ENCODE measurements at places on chromosomes 1 and 21.

DNA sequence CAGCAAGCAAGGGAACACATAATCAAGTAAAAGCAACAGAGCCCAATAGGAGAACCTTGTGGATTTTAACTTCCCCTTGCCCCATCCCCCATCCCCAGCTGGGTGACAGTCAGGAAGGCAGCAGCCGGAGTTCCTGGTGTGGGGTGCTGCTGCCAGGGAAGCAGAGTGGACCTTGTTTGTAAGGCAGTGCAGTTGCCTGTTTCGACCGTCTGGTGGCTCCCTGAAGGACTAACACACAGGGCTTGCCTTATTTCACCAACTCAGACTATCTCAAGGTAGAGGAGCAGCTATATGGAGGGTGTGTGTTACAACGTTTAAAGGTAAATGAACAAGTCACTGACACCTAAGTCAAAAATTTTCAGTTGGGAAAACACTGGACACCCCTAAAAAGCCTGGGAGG lies 6.6 kb downstream of the KRTAP10-8 start:
- DNase-seq, result peak; percentile 37

DNA sequence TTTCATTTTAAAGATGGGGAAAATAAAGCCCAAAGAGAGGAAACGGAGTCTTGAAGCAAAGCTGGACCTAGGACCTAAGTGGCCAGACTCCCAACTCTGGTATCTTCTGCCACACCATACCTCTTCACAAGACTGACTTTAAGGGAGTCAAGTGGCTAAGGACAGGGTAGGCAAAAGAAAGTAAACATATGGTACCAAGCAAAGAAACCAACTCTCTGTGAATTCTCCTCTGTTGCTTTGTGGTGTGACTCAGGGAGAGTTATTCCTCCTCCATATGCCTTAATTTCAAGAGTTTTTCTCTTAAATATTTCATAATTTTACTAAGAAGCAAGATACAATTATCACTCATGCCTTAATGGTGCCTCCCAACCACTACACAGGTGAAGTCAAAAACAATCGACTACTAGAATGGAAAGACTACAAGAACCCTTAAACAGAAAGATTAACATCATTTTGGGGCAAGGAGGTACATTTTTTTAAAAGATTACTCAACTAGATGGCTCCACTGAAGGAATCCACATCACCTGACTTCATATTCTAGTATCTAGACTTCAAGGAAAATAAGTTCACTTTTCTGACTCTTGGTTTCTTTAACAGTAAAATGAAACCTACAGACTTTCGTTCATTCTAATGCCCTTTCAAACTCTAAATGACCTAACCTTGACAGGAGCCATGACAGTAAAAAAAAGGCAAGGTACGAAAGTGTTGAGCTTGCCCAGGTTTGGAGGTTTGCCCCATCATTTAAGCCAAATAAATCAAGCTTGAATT lies 44.2 kb downstream of the LUZP1 start:
- no peak for DNase-seq

GRCh38 chr1:147794570-147794969 lies 34.2 kb upstream of the GJA5 start:
- DNase-seq, result no peak

DNA sequence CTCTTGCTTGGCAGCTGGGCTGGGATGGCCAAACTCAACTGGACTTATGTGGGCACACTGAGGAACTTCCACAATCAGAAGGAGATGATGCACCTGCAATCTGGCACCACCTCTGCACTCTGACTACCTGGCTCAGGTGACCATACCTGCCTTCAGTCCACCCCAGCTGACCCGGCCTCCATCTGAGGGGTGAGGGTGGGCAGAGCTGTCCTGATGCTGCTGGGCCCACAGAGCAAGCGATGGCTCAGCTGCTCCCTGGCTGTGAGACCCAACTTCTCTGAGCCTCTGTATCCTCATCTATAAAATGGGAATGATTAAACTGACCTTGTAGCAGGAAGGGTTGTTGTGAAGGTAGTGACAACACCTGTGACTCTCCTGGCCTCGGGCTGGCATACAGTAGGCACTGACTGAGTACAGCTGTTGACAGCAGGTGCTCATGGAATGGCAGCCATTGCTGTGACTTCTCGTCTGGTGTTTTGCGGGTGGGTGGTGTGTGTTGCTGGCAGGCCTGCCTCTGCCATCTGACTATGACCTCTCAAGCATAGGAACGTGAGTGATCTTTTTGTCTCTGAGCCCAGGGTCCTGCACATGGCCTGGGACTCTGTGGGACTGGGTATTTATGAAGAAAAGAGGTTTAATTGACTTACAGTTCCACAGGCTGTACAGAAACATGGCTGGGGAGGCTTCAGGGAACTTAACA lies 438.5 kb downstream of the PTPRU start:
- DNase-seq, result no peak

GRCh38 chr1:209208648-209209047 lies 374.9 kb upstream of the CAMK1G start:
- DNase-seq, result no peak

DNA sequence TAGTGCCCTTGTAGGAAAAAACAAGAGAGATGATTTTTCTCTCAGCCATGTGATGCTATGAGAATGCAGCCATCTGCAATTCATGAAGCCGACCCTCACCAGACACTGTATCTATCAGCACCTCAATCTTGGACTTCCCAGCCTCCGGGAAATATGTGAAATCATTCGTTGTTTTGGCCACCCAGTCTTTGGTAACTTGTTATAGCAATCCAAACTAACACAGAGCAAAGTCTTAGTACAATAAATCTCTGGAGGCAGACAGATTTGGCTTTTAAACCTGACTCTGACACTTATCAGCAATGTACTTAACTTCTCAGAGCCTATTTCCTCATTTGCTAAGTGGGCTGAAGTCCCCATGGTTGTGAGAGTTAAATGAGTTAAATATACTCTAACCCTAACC lies 5.1 kb upstream of the MED18 start:
- DNase-seq, result no peak

GRCh38 chr1:238186887-238187574 lies 296.3 kb upstream of the ZP4 start:
- DNase-seq, result no peak

DNA sequence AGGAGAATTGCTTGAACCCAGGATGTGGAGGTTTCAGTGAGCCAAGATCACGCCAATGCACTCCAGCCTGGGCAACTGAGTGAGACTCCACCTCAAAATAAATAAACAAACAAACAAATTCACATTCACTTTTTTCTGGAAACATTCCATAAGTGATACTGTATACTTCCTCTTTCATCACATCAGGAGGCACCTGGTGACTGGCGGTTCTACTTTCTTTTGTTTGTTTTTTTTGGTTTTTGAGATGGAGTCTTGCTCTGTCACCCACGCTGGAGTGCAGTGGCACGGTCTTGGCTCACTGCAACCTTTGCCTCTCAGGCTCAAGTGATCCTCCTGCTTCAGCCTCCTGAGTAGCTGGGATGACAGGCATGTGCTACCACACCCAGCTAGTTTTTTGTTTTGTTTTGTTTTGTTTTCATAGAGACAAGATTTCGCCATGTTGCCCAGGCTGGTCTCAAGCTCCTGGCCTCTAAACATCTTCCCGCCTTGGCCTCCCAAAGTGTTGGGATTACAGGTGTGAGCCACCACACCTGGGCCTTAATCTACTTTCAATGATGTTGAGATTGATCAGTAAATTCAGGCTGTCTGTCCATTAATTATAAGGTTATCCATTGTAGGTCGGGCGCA lies 10.7 kb downstream of the HAPLN2 start:
- no peak for DNase-seq

DNA sequence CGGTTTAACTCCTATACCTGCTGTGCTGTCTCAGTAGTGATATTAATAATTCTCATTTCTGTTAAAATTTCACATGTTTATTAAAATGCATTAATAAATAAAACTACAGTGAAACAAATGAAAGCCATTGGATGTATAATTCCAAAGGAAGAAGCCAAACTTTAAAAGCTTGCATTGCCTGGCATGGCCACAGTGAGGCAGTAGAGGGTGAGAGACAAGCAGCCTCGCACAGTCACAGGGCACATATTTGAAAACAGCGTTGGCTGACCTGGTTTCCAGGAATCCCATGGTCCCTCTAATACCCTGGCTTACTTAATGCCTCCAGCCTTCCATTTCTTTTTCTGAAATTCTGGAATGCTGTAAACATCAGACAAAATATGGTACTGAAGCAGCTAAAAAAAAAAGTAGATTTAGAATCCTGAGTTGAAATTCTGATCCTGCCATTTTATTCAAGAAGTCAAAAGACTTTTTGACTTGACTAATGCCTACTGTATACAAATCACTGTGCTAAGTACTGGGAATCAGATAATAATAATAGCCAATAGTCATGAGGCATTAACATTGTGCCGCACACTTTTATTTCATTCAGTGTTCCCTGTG lies 6.7 kb upstream of the RNASEL start:
- peak; percentile 70 for DNase-seq

DNA sequence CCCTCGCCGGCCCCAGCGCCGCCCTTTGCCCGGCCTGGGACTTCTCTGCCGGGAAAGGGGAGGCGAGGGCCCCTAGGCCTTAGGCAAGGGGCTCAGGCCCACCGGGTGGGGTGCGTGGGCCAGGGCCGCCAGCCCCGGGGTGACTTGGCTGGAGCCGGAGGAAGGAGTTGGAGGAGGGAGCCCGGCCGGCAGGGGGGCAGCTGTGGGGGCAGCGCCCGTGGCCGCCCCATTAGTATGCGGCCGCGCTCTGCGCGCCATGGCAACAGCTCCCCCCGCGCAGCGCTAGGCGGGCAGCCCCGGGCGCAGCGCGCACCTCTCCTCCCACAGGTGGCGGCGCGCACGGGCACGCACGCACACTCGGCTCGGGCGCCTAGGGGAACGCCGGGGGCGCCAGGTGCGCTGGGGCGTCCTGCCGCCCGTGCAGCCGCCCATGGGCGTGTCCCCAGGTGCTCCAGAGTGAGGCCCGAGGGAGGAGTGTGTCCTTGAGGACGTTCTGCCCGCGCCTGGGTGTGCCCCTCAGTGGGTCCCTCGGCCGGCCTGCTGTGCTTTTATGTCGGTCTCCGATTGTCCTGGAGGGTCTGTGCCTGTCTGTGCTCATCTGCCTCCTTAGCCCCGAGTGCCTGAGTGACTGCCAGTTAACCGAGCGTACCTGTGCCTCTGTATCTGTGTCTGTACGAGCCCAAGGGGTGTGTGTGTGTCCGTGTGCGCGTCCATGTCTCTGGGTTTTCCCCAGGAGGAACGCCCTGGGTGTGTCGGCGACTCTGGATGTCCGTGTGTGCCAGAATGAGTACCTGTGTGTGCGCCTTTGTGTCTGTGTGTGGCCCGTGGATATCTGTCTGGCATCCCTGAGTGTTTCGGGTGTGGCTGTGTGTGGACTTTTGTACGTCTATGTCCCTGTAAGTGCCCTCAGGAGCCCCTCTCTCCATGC lies 38.2 kb upstream of the WASF2 start:
- no peak for DNase-seq

DNA sequence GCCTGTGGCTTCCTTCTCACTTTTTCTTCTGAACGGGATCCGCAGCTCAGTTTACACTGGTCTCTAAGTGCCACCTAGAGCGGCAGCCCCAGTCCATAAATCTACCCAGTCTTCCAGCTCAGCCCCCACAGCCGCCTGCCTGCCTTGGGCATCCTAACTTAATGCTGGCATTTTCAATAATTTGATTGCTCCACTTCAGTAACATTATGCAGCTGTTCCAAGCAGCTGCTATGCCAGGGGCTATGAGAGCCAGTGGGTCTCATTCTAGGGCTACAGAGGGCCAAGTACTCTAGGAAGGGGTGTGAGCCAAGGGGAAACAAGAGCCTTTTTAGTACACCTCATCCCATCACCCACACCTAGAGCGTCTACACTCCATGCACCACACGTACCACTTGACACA lies 48.4 kb upstream of the COA6 start:
- no peak for DNase-seq

DNA sequence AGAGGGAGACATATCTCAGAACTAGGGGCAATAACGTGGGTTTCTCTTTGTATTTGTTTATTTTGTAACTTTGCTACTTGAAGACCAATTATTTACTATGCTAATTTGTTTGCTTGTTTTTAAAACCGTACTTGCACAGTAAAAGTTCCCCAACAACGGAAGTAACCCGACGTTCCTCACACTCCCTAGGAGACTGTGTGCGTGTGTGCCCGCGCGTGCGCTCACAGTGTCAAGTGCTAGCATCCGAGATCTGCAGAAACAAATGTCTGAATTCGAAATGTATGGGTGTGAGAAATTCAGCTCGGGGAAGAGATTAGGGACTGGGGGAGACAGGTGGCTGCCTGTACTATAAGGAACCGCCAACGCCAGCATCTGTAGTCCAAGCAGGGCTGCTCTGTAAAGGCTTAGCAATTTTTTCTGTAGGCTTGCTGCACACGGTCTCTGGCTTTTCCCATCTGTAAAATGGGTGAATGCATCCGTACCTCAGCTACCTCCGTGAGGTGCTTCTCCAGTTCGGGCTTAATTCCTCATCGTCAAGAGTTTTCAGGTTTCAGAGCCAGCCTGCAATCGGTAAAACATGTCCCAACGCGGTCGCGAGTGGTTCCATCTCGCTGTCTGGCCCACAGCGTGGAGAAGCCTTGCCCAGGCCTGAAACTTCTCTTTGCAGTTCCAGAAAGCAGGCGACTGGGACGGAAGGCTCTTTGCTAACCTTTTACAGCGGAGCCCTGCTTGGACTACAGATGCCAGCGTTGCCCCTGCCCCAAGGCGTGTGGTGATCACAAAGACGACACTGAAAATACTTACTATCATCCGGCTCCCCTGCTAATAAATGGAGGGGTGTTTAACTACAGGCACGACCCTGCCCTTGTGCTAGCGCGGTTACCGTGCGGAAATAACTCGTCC lies 1.3 kb upstream of the OLIG2 start:
- no peak for DNase-seq

DNA sequence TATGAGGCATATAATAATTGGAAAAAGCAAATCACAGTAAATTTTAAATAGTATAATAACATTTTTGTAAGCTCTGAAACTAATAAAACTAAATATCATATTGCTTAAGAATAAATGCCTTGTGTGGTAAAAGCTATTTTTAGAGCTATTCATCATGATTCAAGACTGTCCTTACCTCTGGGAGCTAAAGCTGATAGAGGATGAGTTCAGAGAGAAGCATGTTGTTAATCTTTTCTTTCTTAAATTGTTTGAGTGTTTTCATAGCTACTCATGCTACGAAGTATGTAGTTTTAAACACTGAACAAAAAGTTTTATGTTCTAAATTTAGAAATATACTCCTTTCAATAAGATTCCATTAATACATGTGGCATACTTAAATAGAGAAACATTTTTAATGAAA lies 30.5 kb downstream of the IFI16 start:
- peak; percentile 73 for DNase-seq

- no peak for DNase-seq
These were observed 6.6 kb upstream of the CALML6 start for GRCh38 chr1:1908506-1908791.

GRCh38 chr1:51924455-51924854 lies 45.9 kb upstream of the NRDC start:
- peak; percentile 60 for DNase-seq

All from GM03348 (cell line).